ENCODE measurements at places on chromosomes 11 and 22.

DNA sequence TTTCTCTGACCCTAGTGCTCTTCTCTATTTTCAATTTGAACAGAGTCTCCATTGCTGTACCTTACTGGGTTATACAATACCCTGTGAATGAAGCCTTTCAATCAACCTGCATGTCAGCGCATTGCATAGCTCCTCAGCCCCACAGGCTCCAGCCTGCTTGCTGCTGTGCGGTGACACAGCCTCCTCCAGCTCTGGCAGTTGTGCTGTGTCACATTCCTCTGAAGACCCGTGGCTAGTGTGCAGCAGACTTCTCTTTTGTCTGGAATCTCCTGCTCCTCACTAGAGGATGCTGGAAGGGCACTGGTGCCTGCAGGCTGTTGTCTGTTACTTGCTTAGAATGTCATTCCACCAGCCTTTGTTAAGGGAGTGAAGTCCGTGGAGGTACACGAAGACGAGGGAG lies 390.1 kb upstream of the B3GAT1 start:
- no peak for DNase-seq

GRCh38 chr11:100441086-100441485 lies 246.0 kb upstream of the ARHGAP42 start:
- no peak for DNase-seq

GRCh38 chr11:110613197-110613918 lies 98.9 kb downstream of the ARHGAP20 start:
- DNase-seq: no peak

DNA sequence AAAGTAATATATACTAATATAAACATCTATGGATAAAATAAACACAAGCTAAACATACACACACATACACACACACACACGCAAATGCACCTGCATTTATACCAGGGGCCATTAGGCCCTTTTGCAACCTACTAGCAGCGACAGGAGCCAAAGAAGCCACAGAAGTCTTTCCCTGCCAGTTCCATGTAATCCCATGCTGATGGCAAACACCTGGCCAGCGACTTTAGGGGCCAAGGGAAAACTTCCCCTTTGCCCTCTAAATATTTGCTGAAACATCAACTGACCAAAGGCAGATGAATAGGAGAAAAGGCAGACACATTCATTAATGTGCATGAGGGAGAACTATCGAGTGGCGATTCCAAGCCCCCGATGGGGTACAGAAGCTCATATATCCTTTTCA lies 14.8 kb upstream of the P2RY2 start:
- no peak for DNase-seq

- DNase-seq: no peak
These were observed 137.6 kb downstream of the TEAD1 start for GRCh38 chr11:12811861-12812260.
